ENCODE measurements at places on chromosomes 6 and 20.

- DNase-seq: peak; percentile 4
These were observed 667.8 kb upstream of the GJE1 start for GRCh38 chr6:141464896-141465295.

GRCh38 chr20:13264907-13265306 lies 43.8 kb downstream of the ISM1 start:
- DNase-seq: no peak

GRCh38 chr20:2800521-2801285 lies at the start of gene CPXM1:
Gene CPXM1 (minus strand): TSS chr20:2800627. CDS start chr20:2800572, 55 bp downstream.
- DNase-seq: peak; percentile 85

- no peak for DNase-seq
These were observed 52.1 kb downstream of the IYD start for GRCh38 chr6:150420926-150421325.

GRCh38 chr20:2816583-2817340 lies 598 bp downstream of the TMEM239 start:
- DNase-seq: no peak

Data from retina (tissue), 1 donor.